NCI-H226 (cell line): ENCODE measurements at places on chromosomes 7 and 10.

DNA sequence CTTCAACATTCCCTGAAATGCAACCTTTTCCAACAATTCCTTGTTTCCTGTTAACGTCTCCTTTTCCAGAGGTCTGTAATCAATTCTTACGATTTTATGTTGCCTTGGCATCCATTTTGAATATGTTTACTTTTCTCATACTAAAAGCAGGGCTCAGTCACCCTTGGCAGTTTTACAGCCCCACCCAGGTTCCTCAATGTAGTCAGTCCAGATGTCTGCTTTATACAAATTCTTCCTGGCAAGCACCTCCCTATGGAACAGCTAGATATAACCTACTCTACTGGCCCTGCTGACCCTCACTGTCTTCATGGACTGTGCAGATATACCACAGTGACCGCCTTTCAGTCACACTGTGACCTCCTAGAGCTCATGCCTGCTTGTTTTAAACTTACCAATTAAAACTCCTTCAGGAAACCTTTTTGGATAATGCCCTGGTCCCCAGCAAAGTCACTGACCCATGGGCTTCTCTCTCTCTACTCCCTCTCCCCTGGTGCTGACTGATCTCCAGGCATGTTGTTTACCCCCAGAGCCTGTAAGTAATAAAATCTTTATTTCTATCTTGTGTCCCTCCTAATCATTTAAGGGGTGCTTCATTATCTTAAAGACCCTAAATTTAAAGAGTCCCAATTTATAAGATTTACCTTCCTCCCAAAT, 147.1 kb upstream of the STEAP1 start:
- DNase-seq = no peak

- no peak for DNase-seq
These were observed 88.4 kb downstream of the FGFR2 start for GRCh38 chr10:121509796-121510195.

DNA sequence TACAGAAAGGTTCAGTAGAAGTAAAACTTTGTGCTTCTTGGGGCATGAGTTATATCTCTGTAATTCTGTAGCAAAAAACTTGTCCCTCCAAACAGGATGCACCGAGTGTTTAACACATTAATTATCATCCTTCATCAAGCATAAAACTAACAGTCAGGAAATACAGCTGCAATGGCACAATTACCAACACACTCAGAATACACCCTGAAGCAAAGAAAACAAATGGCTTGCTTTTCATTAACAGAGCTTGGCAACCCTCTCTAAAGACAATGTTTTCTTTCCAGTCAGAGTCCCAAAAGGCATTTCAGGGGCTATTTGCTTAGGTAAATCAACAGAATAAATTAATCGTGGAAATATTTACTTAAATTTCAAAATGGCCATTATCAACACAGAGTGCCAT, 107.7 kb downstream of the ICA1 start:
- DNase-seq = no peak

- no peak for DNase-seq
These were observed 362.3 kb downstream of the GATA3 start for GRCh38 chr10:8416760-8417159.

DNA sequence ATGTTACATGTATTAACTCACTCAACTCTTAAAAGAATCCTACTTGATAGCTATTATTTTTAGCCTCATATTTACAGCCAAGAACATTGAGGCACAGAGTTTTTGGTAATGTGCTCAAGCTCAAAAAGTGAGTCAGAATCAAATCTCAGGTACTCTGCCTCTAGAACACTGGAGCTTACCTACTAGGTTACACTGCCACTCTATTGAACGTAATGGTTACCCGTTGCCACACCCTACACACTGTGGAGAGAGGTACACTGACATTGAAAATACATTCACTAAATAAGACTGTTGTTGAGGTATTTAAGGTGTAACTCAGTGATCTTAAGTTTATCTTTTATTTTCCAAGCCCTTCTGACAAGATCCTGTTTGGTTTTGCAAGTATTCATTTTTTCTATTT, 17.9 kb downstream of the SLC26A3 start:
- no peak for DNase-seq

GRCh38 chr10:78420946-78421735, 387.5 kb downstream of the RPS24 start:
- DNase-seq = no peak

DNA sequence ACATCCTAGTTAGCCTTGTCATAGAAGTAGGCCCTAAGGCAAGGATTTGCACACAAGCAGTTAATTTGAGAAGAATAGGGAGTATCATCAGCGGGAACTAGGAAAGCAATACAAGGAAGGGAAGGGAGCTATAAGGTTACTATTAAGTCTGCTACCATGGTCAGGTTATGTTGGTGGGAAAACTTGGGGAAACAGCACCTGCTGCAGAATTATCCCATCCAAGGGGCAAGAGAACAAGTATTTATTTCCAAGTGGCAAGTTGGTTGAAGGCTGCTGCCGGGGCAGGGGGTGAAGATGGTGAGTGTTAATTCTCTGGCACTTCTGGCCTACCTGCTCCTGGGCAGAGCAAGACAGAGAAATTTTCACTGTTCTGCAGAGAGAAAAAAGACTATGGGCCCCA, 55.0 kb downstream of the CAV1 start:
- no peak for DNase-seq

DNA sequence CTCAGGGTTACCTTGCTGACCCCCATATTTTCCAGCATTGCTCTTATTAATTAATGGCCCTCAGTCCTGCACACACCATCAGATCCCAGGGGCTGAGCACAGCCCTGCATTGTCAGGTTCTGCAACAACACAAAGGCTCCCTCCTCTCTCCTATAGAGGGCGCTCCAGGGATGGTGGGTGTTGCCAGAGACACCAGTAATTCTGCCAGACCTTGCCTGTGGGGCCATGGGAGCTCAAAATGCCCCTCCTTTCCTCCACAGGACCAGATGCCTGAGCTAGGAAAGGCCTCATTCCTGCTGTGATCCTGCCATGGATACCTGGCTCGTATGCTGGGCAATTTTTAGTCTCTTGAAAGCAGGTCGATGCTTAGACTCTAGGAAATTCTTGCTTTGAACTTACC, 42.8 kb upstream of the PRSS58 start:
- DNase-seq = no peak

- no peak for DNase-seq
These were observed 96.2 kb downstream of the CDK6 start for GRCh38 chr7:92740134-92740533.

GRCh38 chr10:113313048-113313602, 239.7 kb upstream of the HABP2 start:
- DNase-seq = no peak

- DNase-seq = no peak
These were observed 145.3 kb downstream of the DYNC1I1 start for GRCh38 chr7:95917634-95918033.

DNA sequence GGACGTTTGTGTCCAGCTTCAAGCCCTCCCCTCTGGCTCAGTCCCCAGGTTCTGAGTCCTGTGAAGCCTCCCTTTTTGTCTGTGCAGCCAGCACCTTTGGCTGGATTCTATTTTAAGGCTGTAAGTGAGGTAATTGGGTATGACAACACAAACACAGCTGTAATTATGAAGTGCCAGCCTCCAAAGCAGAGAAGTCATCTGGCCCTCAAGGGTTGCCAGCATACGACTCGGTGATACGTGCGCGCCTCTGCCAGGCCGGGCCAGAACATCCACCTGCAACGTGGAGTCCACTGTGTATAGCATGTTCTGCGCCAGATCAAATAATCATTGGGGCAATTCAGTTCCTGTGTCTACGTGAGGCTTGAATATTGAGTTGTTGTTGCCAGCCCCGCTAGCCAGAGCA, 6.7 kb upstream of the FAM180A start:
- DNase-seq = no peak

DNA sequence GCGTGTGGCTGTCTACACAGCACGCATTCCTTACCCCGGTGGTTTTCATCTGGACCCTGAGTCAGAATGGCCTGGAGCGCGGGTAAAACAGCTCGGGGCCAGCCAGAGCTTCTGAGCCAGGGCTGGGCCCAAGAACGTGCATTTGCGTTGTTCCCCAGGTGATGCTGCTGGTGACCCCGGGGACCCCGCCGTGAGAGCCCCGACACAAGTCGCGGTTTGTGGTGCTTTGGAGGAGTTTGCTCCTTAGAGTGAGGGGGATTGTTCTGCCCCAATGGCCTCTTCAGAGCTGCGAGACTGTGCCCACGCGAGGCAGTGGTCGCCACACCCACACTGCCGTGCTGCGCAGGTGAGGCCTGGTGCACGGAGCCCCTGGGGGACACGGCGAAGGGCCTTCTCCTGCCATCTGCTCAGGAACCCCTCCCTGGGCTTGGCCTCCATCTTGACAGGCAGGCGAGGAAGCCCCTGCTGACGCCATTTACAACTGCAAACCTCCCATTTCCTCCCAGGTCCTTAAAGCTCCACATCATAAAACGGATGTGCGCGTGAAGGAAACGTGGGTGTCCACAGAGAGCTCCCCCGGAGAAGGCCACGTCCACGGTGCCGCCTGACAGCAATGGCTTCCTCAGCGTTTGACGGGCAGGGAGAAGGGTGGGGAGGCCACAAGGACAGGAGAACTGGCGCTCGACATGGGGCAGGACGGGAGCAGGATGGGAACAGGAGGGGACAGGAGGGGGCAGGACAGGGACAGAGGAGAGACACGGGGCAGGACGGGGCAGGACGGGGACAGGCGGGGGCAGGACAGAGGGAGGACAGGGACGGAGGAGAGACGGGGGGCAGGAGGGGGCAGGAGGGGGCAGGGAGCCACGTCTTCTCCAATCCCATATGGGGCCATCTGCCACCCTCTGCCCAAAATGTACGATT, 477.2 kb downstream of the DNAJB6 start:
- no peak for DNase-seq

- DNase-seq = no peak
These were observed 180.7 kb upstream of the KAT6B start for GRCh38 chr10:74645692-74646091.

DNA sequence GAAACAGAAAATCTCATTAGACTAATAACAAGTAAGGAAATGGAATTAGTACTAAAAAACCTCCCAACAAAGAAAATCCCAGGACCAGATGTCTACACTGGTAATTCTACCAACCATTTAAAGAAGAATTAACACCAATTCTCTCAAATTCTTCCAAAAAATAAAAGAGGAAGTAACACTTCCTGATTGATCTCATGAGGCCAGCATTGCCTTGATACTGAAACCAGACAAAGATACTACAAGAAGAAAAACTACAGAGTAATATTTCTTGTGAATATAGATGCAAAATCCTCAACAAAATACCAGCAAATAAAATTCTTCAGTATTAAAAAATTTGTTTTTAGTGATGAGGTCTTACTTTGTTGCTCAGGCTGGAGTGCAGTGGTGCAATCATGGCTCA, 21.3 kb downstream of the GCK start:
- DNase-seq = no peak

GRCh38 chr7:25073451-25073850, 51.6 kb downstream of the CYCS start:
- DNase-seq = no peak

GRCh38 chr10:86752311-86752710, 4.1 kb upstream of the BMPR1A start:
- DNase-seq = peak; percentile 55

DNA sequence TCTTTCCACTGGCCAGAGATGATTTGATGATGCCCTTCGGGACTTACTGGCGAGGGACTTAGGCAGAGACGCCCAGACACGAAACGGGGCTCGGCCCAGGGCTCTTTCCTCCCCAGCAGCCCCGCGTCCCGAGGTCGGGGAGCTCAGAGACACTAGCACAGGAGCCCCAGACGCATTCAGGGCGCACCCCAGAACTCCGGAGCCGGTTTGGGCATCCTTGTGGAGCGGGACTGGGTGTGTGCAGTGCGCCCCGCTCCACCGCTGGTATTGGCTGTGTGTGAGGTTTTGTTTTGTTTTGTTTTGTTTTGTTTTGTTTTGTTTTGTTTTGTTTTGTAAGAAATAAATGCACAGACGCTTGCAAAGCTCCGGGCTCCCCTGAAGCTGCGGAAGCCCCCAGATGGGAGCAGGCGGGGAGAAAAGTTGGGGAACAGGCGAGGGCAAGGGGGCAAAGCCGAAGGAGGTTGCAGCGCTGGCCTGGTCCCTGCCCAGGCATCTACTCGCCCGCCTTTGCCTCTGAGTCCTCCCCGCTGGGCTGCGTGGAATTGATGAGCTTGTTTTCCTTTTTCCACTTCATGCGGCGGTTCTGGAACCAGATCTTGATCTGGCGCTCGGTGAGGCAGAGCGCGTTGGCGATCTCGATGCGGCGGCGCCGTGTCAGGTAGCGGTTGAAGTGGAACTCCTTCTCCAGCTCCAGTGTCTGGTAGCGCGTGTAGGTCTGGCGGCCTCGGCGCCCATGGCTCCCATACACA, 1.9 kb upstream of the HOXA5 start:
- DNase-seq = no peak

GRCh38 chr10:86071145-86071544, 295.4 kb downstream of the GRID1 start:
- DNase-seq = no peak

DNA sequence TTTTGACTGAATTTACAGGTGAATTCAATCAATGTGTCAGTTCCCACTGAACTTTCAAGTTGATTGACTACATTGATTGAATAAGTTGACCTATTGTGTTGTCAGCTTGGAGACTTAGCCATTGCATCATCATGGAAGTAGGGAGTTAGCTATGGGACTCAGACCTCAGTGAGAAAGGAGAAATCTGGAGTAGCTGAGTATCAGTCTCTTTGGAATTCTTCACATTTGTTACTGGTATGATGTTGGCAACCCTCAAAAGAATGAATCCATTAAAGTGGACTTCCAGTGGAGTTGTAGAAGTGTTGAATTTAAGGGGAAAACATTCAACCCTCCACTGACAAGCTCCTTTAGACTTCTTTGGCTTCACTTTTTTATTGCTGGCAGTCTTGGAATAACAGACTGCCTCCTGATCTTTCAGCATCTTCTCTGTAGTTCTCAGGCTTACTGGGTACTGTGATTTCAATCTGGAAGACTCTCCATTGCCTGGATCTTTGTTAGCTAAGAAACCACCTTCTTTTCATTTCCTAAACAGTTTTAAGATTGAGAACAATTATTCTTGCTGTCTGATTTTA, 160.3 kb upstream of the NRP1 start:
- no peak for DNase-seq

- DNase-seq = no peak
These were observed 847 bp upstream of the SCIN start for GRCh38 chr7:12569673-12570072.

DNA sequence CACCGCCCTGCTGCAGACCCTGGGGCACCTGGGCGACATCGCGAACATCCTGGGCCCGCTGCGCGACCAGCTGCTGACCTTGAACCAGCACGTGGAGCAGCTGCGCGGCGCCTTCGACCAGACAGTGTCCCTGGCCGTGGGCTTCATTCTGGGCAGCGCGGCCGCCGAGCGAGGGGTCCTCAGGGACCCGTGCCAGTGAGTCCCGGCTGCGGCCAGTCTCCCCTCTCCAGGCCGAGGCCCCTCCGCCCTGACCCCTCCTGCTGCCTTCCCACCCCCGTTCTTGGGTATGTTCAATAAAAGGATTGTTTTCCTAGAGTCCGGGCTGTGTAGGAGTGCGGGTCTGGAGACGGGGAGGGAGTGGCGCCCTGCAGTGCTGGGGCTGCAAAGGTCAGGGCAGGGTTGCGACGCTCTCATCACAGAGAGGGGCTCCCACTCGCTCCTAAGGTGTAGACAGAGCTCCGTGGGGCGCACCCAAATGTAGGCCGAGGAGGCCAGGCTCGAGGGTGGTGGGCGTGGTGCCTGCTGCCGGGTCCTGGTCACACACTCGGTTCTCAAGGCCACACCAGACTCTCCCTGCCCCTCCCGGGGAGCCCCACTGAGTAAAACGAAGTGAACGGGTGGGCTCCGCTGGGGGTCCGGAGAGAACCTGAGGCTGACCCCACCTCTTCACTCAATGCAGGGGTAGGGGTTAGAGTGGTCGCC, 1.4 kb downstream of the UTF1 start:
- no peak for DNase-seq

- DNase-seq = no peak
These were observed 3.9 kb upstream of the TFPI2 start for GRCh38 chr7:93894426-93894825.
